ENCODE measurements at places on chromosomes 6 and 20.

GRCh38 chr6:138424004-138424904 is 20.2 kb downstream of the HEBP2 start:
- DNase-seq = no peak

- no peak for DNase-seq
Measured at GRCh38 chr20:50523552-50524167, 13.5 kb downstream of the PTPN1 start.

DNA sequence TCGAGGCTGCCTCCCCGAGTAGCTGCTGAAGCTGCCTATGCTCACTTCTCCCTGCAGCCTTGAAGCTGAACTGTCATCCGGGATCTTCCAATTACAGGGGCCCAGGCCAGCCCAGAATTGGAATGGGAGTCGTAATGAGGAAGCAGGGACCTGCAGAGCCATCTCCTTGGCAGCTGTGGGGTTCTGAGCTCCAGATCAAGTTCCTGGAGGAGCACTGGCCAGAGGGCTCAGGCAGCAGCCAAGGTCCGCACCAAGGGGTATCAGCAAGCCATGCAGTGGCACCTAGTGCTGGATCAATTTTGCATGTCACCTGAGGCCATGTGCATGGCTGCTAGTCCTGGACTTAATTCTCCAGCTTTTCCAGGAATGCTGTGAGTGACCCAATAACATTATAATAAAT is 163.2 kb upstream of the TSHZ2 start:
- DNase-seq = no peak

DNA sequence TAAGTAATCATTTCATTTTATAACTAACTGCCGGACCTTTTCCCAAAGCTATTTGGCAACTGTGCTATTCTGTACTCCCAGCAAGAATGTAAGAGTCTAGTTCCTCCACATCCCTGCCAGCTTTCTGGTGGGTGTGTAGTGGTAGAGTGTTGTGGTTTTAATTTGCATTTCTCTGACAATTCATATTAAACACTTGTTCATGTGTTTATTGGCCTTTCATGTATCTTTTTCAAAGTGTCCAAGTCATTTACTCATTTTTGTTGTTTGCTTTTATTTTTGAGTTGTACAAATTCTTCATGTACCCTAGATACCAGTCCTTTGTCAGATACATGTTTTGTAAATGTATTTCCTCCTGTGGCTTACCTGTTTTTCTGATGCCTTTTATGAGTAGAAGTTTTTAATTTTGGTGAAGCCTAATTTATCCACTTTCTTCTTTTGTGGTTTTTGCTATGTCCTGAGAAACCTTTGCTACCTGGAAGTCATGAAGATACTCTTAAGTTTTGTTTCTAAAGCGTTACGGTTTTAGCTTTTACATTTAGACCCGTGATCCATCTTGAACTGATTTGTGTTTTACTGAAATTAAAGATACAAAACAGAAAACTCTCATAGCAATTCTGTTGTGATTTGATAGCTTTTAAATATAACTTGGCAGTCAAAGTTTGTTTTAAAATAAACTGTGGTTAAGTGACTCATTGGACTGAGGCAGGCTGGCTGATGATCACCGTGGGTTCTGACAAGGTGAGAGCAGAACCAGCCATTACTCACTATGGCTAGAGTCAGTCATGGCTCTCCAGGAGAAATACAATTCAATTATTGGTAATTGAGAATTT is 8.0 kb downstream of the MYLIP start:
- DNase-seq = no peak

DNA sequence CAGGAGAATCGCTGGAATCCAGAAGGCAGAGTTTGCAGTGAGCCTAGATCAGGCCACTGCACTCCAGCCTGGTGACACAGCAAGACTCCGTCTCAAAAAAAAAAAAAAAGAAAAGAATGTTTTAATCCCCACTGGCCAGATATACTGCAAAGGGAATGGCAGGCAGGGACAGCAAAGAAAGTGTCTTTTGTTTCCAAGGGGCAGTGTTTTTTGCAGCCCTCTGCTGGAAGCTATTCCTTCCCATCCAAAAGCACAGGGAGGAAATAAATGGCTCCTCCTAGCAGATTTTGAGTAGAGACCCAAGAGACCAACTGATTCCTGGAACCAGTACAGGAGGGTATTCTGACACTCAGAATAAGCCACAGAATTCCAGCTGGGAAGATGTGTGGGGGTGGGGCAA is 112.5 kb upstream of the STMND1 start:
- no peak for DNase-seq

DNA sequence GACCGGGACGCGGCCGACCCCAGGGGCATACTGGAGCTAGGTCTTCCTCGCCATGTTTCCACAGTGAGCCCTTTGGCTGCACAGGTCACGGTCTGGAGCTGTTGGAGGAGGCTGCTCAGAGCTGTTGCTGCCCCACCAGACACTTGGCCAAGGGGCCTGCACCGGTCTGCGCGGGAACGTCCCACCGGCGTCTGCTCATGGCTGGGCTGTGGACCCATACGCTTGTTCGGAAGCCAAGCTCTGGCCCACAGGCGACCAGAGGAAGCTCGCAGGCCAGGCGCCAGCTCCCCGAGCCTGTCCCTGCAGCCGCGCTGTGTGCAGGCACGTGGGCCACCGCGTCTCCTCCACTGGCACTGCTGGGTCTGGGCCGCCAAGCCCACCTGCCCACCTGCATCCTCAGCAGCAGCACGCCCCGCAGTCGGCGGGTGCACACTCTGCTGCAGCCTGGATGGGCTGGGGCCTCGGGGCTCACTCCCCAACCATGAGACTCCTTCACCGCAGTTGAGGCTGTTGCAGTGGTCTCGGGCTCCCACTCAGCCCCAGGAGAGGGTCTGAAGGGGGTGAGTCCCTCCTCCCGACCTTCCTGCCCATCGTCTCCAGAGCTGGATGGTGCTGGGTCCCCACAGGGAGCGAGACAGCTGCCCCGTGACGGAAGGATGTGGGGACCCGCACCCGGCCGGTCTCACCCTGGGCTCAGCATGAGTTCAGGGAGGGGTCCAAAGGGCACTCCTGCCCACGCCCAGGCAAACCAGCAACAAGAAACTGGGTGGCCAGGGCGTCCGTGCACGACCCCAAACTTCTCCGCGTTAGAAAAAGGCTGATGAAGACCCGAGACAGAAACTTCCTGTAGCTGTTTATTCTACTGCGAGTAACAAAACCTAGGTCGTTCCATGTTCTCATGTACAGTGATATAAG is 15.5 kb upstream of the TCFL5 start:
- DNase-seq = no peak

GRCh38 chr6:4489538-4489937 is 286.7 kb upstream of the CDYL start:
- no peak for DNase-seq

GRCh38 chr20:38298768-38299288 is 5.1 kb upstream of the BPI start:
- DNase-seq = no peak

- no peak for DNase-seq
Measured at GRCh38 chr6:169038691-169039090, 215.0 kb downstream of the THBS2 start.

- DNase-seq = no peak
Measured at GRCh38 chr6:30942338-30943060, 1.7 kb downstream of the MUCL3 start.

- no peak for DNase-seq
Measured at GRCh38 chr20:23569570-23569969, 1.3 kb upstream of the CST9L start.

DNA sequence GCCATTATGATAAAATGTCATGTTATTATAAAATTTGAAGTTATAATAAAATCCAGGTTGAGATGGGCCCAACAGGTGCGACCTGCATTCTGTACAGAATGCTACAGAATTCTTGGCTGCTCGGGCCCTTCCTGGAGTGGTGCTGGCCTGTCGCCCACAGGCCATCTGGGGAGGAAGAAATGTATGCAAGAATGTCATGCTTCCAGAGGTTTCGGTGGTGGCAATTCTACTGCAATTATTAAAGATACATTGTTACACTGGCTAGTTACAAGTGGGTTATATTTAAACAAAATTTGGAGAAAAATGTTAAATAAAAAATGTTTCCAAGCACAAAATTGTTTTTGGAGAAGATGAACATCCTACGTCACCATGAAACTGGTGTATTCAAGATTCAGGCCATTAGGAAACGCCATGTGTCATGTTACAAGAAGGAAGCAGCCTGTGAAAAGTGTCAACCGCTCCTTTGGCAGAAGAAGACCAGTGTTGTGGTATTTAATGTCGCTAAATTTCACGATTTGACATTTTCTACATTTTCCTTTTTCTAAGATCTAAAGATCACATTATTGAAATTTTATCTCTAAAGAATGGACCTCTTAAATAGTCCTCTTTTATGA is 7.1 kb downstream of the RAMACL start:
- no peak for DNase-seq

DNA sequence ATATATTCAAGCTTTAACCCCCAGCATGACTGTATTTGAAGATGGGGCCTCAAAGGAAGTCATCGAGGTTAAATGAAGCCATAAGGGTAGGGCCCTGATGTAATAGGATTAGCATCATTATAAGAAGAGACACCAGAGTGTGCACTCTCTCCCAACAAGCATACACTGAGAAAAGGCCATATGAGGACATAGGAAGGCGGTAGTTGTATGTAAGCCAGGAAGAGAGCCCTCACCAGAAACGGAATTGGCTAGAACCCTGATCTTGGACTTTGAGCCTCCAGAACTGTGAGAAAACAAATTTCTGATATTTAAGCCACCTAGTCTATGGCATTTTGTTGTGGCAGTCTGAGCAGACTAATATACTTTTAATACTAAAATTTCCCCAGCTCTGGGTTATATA is 150.1 kb upstream of the STXBP5 start:
- DNase-seq = no peak

- no peak for DNase-seq
Measured at GRCh38 chr6:53944543-53944942, 149.7 kb downstream of the LRRC1 start.

DNA sequence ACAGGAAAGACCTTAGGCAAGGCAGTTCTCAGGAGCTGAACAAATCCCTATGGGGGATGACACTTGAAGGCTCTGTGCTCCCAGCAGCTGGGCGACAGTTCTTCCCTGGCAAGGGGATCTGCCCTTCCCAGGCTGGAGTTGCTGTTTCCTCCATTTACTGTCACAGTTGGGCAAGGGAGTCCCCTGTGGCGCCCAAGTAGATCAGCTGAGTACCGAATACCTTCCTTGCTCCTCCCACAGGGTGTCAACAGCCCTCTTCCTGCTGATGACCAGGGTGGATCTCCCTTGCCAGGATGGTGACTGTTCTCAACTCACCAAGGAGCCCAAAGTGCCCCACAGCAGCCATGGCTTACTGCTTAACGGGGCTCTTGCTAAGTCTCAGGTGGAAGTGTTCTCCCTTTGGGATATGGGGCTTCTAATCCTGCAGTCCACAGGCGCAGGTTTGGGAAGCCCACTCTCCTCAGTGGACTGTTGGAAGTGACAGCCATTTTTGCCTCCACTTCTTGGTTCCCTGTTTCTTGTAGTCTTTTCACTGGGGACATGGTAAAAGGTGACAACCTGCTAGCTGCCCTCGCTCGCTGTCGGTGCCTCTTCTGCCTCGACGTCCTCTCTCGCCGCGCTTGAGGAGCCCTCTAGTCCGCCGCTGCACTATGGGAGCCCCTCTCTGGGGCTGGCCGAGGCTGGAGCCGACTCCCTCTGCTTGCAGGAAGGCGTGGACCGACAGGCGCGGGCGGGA is 5.7 kb upstream of the PSMG4 start:
- DNase-seq = no peak

DNA sequence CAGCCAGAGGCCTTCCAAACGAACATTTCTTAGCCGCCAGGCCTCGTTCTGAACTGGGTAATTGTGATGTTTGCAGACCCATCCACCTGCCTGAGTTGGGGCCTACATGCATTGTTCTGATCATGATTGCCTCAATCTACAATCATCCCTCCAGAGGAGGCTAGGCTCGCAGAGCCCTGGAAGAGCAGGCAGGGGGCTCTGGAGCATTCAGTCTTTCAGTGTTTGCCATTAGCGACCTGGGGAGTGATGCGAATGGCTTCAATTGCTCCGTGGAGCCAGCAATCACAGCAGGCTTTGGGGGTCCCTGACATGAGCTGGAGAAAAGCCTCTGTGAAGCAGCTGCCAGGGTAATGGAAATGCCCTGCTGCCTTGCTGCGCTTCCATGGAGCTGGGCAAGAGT is 22.0 kb downstream of the SNAP25 start:
- no peak for DNase-seq

DNA sequence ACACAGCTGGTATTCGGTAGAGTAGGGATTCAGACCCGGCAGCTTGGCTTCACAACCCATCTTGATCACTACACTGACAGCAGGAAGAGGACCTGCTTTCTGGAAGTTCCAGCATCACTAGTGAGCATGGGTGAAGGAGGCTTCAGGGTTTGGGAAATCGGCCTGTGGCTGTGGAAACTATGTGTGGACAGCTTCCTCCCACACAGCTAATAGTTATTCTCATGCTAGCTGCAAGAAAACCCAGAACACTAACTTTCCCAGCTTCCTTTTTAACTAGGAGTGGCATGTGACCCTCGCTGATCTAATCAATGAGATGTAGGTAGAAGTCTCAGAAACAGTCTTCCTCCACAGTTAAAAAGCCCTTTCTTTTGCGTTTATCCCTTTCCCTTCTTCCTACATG is 36.3 kb upstream of the SIRPA start:
- DNase-seq = no peak

DNA sequence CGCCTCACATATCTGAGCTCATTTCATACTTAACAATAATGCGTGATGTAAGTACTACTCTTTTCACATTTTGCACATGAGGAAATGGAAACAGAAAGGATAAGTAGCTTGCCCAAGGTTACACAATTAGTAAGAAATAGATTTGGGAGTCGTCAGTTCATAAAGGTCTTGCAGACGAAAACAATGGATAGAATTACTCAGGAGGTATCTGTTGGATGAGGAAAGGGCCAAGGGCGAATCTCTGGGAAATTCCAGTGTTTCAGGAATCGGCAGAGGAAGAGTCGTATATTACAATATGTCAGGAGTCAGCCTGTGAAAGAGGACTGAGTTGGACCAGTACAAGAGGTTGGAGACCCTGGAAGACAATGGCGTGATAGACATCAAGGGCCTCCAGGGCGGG is 12.8 kb upstream of the EDN1 start:
- DNase-seq = no peak

Data from stimulated activated CD8-positive, alpha-beta memory T cell treated with anti-CD3 and anti-CD28 coated beads, Interleukin-7, amount 100 ng/mL, for 24 hours (primary cell).